Fibroblast of lung (primary cell): ENCODE measurements at places on chromosomes 6 and 20. TPM values are rescaled to one million over a fixed set of nuclear protein-coding genes. Genes with fewer than 3 reads are reported as not detected.

DNA sequence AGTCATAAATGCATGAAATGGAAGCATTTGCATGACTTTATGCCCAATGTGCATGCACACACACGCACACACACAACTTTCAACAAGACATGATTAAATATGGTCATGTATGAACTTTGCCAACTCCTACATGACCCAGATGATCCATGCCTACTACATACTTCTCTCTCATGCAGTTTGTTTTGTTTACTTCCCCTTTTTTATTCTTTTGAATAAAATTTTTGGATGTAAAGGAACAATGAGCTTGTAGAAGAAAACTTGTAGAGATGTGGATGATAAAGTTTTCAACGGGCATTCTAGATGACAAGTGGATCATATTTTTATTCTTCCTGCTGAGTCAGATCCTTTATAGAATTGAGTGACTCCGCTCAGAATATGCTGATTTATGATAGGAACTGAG is 50.8 kb upstream of the AIG1 start:
- DNase-seq: no peak
- no peak overlapping the region for H3K4me3 ChIP-seq
- no peaks in the 10 kb centered on the region for H3K36me3 ChIP-seq
- no peaks in the 10 kb centered on the region for H3K4me1 ChIP-seq
- H3K27ac ChIP-seq: no peak overlapping the region
- no peaks in the 10 kb centered on the region for H3K27me3 ChIP-seq

DNA sequence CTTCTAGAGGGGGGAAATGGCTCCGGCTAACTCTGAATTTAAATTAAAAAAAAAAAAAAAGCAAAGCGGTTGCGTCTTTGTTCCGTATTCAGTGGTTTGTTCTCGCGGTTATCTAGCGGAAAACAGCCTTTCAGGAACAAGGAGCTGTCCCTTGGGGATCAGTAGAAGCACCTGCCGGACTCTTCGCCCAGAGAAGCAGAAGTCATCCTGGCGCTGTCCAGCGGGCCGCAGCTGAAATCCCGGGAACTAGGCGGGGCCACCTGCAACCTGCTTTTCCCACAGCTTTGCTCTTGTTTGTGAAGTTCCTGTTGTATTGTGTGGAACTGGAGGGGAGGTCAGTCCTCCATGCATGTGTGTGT is 43.9 kb upstream of the GJE1 start:
- peaks cover 6% of the 10 kb centered on the region for H3K27me3 ChIP-seq
- H3K4me1 ChIP-seq: no peaks in the 10 kb centered on the region
- H3K4me3 ChIP-seq: no peak overlapping the region
- no peaks in the 10 kb centered on the region for H3K36me3 ChIP-seq

- no peak overlapping the region for H3K4me3 ChIP-seq
- H3K27me3 ChIP-seq: no peaks in the 10 kb centered on the region
- no peak overlapping the region for H3K27ac ChIP-seq
- no peak for DNase-seq
Observed at GRCh38 chr6:10640412-10640811, 54.0 kb downstream of the C6orf52 start.

GRCh38 chr6:32655203-32655710 is 11.2 kb downstream of the HLA-DQB1 start:
- H3K27ac ChIP-seq: no peak overlapping the region
- no peaks in the 10 kb centered on the region for H3K36me3 ChIP-seq
- H3K27me3 ChIP-seq: no peaks in the 10 kb centered on the region
- H3K4me1 ChIP-seq: no peaks in the 10 kb centered on the region
- H3K4me3 ChIP-seq: no peak overlapping the region
- DNase-seq: no peak

GRCh38 chr6:169019727-169020491 is 233.7 kb downstream of the THBS2 start:
- H3K27ac ChIP-seq: no peak overlapping the region
- no peaks in the 10 kb centered on the region for H3K4me1 ChIP-seq
- no peak overlapping the region for H3K4me3 ChIP-seq
- H3K27me3 ChIP-seq: no peaks in the 10 kb centered on the region

DNA sequence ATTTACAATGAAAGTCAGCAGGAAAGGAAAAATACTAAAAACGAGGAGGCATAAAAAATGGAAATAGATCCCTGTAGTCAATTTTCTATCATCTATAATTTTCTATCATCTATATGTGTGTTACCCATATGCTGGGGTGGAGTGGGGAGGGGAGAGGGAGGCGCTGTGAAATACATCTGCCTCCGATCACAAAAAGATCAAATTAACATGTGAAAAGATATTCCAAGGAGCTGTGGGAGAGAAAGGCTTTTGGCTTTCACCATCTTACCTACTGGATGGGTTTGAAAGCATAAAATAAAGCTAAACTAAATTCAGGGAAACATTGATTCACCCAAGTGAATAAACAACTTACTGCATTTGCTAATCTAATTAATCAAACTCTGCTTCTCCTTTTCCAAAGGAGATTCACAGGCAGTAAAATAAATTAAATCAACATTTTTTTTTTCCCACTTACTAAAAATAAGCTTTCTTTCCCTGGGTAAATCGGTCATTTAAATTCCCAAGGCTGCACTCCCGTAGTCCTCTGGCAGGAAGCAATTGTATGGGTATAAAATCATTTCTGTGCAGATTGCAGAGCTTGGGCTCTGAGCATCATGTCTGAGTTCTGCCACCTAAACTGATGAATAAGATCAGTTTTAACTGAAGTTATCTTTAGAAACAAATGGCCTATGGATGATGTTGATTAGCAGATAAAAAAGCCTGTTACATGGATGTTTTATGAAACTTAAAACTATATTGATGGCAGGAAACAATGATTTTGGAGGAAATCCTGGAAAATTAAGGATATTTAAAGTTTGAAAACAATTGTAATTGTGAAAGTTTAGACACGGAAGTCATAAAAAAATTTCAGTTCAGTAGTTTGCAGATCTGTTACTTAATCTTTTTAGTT is 147.9 kb downstream of the SOX4 start:
- no peaks in the 10 kb centered on the region for H3K27me3 ChIP-seq
- H3K27ac ChIP-seq: no peak overlapping the region
- peak; percentile 56 for DNase-seq
- H3K36me3 ChIP-seq: no peaks in the 10 kb centered on the region
- no peak overlapping the region for H3K4me3 ChIP-seq

- no peak overlapping the region for H3K27ac ChIP-seq
- no peaks in the 10 kb centered on the region for H3K36me3 ChIP-seq
- no peaks in the 10 kb centered on the region for H3K4me1 ChIP-seq
- H3K4me3 ChIP-seq: no peak overlapping the region
- peaks cover 48% of the 10 kb centered on the region for H3K27me3 ChIP-seq
Observed at GRCh38 chr20:1186367-1186991, 1.7 kb upstream of the TMEM74B start.

- H3K4me1 ChIP-seq: peaks cover 17% of the 10 kb centered on the region
- no peak overlapping the region for H3K27ac ChIP-seq
- H3K4me3 ChIP-seq: no peak overlapping the region
Observed at GRCh38 chr6:56757588-56757984, 114.9 kb upstream of the DST start.

GRCh38 chr6:119035459-119035858 is 43.0 kb downstream of the FAM184A start:
- no peaks in the 10 kb centered on the region for H3K36me3 ChIP-seq
- H3K27me3 ChIP-seq: no peaks in the 10 kb centered on the region
- no peak overlapping the region for H3K4me3 ChIP-seq
- no peak for DNase-seq
- H3K27ac ChIP-seq: no peak overlapping the region
- H3K4me1 ChIP-seq: no peaks in the 10 kb centered on the region

DNA sequence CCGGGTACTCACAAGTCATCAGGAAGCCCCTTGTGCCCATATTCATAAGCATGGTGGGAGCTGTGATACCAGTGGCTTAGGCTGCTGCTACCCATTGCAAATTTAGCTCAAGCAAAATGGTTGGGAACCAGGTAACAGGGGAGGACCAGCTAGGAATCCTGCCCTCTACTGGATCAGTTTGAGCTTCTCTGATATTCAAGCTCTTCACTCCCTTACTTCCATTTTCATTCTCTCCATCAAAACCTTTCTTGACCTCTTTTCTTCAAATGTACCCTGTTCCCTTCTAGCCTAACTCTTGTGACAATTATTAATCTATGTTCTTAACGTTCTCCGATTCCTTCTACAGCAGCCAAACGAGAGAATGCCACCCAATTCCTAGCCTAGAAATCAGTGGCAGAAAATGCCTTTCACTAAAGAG is 9.7 kb downstream of the NOL7 start:
- no peak overlapping the region for H3K27ac ChIP-seq
- no peak overlapping the region for H3K4me3 ChIP-seq
- peaks cover 5% of the 10 kb centered on the region for H3K36me3 ChIP-seq
- DNase-seq: peak; percentile 34
- H3K4me1 ChIP-seq: no peaks in the 10 kb centered on the region

The HEY2 gene
- total RNA-seq: not detected in 2 replicates

The ASIP gene
- total RNA-seq: not detected in 2 replicates

The PRSS16 gene
- total RNA-seq: not detected in 2 replicates

The OXT gene
- total RNA-seq: not detected in 2 replicates

The SLC22A16 gene
- under 0.01 TPM in 1 of 2 replicates, not detected in the other for total RNA-seq

The TRIM10 gene
- not detected in 2 replicates for total RNA-seq

The ALDH5A1 gene
- 0.26 and 0.33 TPM in 2 replicates for total RNA-seq
